ENCODE measurements at places on chromosomes 5 and 9. TPM values are rescaled to one million over a fixed set of nuclear protein-coding genes. Genes with fewer than 3 reads are reported as not detected.

DNA sequence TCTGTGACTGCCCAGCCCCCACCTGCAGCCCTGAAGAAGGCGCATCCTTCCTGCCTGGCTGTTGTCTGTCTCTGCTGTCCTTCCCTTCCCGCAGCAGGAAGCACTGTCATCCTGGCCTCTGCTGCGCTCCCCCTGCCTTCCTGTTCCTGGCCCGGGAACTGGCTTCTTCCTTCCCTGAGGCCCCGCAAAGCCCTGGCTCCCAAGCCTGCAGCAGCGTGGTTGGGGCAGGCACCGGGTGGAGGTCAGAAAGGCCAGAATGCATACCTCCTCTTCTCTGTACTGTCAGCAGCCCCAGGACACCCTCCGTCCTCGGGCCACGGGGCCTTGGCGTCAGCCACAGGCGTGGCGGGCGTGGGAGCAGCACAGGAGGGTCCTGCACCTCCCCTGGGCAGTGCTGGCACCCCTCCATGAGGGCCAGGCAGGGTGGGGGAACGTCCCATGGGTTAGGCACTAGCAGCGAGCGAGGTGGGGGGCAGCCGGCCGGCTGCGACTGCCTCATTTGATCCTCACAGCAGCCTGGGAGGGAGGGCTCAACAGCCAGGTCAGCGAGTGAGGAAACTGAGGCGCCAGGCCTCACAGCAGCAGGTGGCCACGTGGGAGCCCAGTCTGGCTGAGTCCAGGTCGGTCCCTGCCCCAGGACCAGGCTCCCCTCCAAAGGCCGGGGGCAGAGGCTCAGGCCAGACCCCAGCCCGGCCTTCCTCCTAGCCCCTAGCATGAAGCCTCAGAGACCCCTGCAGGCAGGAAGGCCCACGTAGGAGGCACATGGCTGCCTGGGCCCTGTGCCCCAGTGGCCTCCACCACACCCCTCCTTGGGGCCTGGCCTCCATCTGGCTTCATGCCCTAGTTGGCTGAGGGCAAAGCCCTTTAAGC lies 9.4 kb downstream of the FLT4 start:
- no peaks in the 10 kb centered on the region for H3K27me3 ChIP-seq
- no peaks in the 10 kb centered on the region for H3K4me1 ChIP-seq
- no peak overlapping the region for H3K27ac ChIP-seq

GRCh38 chr9:1071730-1072129 lies 21.6 kb downstream of the DMRT2 start:
- H3K4me1 ChIP-seq = no peaks in the 10 kb centered on the region
- no peaks in the 10 kb centered on the region for H3K27me3 ChIP-seq
- no peaks in the 10 kb centered on the region for H3K36me3 ChIP-seq

TTF1 gene
- total RNA-seq = 11.4 TPM

DNA sequence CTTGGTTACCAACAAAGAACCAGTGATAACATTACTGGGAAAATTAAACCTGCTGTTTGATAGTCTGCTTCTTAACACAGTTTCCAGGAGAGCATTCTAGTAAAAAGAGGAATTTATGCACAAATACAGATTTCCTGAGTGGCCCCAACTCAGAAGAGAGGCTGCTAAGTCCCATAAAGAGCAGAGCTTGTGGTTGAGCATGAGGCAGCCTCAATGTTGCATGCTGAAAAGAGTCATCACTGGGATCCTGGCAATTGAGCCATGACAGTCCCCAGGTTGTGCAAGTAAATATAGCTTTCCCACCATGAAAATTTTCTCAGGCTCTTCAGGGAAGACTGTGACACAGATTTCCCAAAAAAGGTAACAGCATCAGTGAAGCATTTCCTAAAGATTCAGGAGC lies 47.5 kb upstream of the ADRB2 start:
- H3K27me3 ChIP-seq = no peaks in the 10 kb centered on the region
- no peaks in the 10 kb centered on the region for H3K4me1 ChIP-seq
- DNase-seq = no peak
- no peak overlapping the region for H3K4me3 ChIP-seq
- no peak overlapping the region for H3K27ac ChIP-seq
